Kidney (tissue), 22 donors: ENCODE measurements at places on chromosomes 16 and 17.

GRCh38 chr16:46607529-46607928, 13.7 kb downstream of the SHCBP1 start:
- no peak for DNase-seq

DNA sequence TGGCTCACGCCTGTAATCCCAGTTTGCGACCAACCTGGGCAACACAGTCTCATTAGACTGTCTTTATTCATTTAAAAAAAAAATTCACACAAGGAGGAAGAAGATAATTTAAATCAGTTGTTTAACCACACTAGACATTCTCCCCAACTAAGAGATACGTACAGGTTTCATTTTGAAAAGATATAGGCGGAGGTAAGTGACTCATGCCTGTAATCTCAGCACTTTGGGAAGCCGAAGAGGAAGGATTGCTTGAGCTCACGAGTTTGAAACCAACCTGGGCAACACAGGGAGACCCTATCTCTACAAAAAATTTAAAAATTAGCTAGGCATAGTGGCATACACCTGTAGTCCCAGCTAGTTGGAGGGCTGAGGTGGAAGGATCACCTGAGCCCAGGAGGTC, 5.3 kb downstream of the CMTM4 start:
- no peak for DNase-seq

GRCh38 chr16:7426161-7426560, 93.5 kb downstream of the RBFOX1 start:
- DNase-seq, result no peak

DNA sequence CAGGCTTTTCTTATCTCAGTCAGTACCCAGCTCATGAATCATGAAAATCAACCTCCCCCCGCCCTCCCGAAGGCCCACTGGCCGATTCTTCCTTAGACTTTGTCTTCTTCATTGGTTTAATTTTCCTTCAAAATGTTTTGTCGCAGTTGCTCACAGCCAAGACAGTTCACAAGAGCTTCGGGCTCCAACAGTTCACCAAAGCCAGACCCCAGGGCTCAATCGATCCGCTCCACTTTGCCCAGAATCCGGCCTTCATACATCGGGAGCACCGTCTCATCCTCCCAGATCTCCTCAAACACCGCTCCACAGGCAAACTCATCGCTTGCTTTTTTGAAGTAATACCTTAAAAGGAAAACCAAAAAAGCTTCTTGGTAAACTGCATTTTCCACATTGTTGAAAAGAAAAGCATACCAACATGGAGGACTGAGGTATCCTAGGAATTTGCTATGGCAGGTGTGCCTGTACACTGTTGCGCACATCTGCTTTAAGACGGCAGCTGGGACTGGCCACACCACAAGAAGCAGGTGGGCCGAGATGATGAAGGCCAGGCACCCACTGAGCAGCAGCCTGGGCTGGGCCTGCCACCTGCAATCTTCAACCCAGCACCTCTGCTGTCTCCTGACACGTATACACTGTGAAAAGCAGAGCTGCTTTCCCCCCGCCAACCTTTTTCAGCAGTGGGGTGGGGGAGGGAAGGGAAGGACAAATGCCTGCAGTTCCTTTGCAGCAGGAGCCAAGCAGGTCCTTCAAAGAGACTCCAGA, 31.5 kb downstream of the AXIN2 start:
- no peak for DNase-seq

- no peak for DNase-seq
Measured at GRCh38 chr17:20228860-20229259, 219.7 kb downstream of the SPECC1 start.

GRCh38 chr17:77546772-77547241, 406.0 kb downstream of the SEC14L1 start:
- peak; percentile 79 for DNase-seq
